Astrocyte of the hippocampus (primary cell): ENCODE measurements at places on chromosomes 3 and 15.

DNA sequence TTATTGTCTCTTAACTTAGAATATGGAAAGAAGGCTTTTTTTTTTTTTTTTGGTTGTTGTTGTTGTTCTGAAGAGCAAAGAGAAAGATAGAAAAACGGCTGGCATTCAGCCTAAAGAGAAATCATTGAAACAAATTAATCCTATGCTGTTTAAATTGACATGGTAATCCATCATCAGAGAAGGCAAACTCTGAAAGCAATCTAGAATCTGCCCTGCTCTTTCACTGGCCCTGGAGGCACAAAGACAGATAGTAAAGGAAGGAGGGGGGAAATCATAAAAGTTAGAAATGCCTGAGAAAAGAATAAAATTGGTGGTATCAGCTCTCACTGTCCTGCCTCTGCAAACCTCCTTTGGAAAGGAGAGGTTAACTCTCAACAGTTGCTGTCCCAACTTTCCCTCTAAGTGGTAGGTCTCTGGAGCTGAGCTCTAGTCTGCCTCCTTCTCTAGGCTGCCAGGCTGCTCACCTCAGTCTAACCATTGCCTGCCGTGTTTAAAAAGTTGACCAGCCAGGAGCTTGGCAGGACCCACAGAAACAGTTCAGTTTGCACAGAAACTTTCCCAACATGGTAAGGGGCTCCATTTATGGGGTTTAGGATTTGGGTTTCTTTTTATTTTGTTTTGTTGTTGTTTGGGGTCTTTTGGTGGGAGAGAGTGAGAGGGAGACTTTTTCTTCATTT lies 13.4 kb upstream of the NR2F2 start:
- no peak for DNase-seq

DNA sequence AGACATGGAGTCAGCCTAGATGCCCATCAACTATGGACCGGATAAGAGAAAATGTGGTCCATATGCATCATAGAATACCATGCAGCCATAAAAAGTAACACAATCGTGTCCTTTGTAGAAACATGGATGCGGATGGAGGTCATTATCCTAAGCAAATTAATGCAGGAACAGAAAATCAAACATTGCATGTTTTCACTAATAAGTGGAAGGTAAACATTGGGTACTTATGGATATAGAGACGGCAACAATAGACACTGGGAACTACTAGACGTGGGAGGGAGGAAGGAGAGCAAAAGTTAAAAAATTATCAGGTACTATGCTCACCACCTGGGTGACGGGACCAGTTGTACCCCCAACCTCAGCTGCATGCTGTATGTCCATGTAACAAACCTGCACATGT lies 2.5 kb downstream of the PLD1 start:
- DNase-seq = no peak

DNA sequence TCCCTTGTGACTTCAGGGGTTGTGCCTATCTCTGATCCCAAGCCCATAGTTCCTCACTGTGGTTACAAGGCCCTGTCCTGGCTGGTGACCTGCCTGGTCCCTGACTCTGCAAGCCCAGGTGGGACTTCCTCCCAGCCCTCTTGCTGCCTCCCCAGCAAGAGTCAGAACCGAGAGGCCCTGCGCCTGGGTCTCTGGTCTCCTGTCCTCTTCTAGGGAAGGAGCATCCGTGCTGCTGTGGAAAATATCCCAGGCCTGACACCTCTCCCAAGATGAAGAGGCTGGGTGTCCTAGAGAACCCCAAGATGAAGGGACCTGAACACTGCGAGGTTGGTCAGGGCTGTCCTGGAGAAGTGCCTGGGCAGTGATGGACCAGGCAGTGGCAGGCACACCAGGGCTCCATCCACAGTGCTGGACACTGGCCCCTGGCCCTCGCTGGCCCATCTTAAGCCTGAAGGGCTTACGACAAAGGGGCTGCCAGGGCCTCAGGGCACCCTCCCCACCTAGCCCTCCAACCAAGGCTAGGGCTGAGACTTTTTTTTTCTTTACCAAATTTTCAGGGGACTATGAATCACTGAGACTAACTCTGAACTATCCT lies 32.7 kb downstream of the PTH1R start:
- no peak for DNase-seq

DNA sequence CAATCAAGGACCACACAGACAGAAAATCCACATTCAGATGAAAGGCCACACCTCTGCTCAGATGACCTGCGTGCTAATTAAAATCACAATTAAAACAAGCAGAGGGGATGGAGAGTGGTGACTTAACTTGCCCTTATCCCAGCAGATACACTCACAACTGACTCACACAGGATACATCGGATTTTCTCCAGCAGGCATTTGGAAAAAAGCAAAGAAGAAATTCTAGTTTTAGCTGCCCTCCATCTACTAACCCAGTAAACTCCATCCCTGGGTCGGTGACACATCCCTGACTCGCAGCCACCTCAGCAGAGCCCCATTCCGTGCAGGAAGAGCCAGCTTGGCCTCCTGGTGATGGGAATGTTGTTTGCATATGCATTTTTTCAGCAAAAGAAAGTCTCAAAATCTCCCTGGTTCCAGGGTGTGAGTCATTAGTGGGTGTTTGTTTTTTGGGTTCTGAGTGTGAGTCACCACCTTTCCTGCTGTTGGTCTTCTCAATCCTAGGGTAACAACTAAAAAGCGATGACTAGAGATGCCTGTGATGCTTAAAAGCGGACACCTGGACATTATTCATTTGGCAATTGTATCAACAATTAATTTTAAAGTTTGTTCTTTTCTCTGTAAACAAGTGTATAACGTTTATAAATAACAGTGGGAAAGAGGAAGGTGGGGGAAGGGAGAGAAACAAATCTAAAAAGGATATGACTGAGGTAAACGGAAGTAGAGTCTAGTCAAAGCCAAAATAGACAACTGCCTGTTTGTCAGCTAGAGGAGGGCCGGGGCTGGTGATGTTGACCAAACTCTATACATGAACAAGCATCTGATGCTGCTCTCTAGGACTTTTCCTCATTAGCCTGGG lies 49.8 kb upstream of the SLC4A7 start:
- peak; percentile 98 for DNase-seq

- peak; percentile 61 for DNase-seq
These were observed 155.6 kb upstream of the SLC2A2 start for GRCh38 chr3:171181907-171182690.

GRCh38 chr3:40780291-40780924 lies 255.6 kb downstream of the ZNF621 start:
- DNase-seq = peak; percentile 78

DNA sequence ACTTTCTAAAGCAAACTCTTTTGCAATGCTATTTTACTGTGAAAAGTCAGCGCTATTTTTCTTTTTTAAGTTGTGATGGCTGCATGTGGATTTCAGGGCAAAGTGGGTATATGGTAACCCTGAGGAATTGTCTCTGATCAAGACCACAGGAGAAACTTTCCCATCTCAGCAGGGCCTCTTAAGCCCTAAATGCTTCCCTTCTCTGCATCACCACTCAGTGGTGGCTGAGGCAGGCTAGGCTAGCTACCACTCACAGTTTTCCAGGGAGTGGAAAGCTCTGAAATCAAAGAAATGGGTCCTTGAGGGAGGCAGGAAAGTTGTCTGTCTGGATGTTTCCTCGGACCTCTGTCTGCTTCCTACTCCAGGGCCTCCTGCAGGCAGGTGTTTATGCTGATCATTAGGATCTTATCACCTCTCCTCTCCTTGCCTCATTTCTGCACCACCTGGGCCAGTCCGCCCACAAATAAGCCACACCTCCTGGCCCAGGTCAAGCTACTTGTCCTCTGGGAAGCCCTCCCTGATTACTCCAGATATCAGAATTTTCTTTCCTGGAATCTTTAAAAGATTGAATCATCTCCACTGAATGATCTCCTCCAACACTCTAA lies 37.0 kb downstream of the CEMIP start:
- DNase-seq = no peak

DNA sequence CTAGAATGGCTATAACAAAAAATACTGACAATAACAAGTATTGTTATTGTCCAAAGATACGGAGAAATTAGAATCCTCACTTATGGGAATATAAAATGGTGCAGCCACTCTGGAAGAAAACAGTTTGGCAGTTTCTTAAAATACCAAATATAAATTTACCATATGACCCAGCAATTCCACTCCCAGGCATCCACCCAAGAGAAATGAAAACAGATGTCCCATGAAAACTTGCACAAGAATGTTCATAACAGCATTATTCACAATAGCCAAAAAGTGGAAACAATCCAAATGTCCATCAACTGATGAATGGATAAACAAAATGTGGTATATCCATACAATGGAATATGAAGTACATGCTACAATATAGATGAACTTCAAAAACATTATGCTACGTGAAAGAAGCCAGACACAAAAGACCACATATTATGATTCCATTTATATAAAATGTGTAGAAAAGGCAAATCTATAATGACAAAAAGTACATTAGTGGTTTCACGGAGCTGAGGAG lies 9.4 kb downstream of the AAGAB start:
- no peak for DNase-seq

GRCh38 chr15:65338366-65338765 lies 33.9 kb downstream of the RNU5B-1 start:
- DNase-seq = no peak

DNA sequence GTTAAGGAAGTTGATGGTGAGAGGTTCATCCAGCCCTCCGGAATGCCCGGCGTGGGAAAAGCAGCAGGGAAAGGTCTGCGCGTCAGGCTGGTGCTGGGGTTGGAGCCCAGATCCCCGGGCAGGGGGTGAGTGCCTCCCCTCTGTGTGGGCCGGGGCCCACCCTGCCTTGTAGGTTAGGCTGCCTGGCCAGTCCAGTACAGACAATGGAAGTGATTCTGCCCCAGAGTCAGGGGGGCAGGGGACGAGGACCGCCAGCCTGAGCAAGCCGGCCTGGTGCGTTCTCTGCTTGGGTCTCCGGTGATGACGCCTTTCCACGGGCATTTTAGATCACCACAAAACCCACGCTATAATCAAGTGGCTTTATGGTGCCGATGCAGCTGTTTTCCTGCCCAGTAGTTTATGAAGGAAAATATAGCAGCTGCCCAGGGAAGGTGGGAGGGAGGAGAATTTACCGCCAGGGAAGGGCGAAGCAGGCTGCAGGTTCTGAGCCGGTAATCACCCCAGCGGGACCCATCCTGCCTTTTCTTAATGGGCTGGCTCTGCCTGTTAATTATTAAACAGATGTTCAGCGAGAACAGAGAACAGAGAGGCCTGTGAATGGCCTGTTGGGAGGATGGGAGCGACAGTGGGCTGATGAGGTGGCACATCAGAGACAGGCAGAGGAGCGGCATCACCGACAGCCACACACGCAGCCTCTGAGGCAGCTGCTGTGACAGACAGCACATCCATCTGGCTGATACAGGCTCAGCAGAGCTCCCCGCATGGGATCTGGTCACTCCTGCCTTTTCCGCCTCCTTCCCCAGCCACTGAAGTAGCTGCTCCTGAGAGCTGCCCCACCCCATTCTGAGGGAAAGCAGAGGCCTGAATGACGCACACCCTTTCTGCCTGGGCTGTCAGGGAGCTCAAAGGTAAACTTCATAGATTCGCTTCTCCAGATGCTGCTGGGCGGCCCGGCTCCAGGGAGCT lies 35.2 kb downstream of the BDH1 start:
- peak; percentile 57 for DNase-seq

- no peak for DNase-seq
These were observed 51.3 kb downstream of the IMPG2 start for GRCh38 chr3:101268971-101269671.

DNA sequence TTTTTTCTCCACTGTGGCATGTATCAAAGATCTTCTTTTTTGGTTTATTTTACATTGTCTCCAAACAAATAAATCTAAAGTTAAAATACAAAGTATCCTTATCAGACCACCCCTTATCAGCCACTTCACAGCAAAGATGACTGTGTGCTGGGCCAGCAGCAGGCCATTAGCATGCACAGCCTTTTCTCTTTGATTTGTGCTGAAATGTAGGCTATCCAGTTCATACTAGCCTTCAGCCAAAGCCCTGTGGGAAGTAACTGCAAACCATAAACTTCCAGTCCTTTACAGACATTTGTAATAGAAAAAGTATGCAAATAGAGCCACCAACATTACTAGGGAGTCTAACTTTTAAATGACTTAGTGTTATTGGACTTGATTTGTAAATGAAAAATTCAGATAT lies 816.3 kb downstream of the FHIT start:
- DNase-seq = peak; percentile 33

DNA sequence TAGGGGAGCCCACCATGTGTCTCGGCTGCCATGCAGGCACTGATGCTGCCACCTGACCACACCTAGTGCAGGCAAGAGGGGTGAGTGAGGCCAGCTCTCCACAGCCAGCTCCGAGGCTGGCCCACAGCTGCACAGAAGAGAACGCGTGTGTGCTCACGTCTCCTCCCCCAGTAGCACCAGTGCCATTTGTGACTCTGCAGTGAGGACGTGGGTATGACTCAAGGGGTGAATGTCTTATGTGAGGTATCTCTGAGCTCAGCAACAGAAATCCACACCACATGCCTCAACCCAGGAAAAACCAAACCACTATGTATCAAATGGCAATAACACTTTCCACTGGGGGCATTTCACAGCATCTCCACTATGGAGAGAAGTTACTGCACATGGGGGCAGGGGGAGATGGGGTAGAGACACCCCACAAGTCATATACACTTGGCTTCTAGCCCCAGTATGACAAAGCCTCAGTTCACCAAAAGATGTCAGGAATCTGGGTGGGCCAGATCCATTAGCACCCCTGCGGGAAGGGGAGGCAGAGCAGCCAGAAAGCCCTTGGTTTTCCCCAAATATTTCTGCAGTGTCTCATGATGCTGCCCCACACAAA lies 87.6 kb downstream of the LRIG1 start:
- peak; percentile 78 for DNase-seq

DNA sequence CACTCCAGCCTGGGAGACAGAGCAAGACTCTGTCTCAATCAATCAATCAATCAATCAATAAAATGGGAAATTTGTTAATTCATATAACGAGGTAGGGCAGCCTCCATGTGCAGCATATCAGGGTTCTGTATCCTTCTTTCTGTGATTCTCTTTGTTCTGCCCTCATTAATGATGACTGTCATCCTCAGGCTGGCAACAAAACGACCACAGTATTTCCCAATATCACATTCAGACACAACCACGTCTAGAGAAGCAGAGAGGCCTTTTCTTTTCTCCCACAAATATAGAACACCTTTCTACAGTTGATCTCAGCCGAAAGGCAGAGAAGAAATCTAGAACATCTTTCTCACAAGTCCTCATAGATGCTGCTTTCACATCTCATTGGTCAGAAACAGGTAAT lies 11.2 kb downstream of the CEP19 start:
- DNase-seq = no peak

- peak; percentile 87 for DNase-seq
These were observed at the start of gene PLCH1 for GRCh38 chr3:155744626-155745324. TSS of gene PLCH1 (minus strand) at chr3:155745071. CDS start at chr3:155704224, 40,847 bp downstream.

GRCh38 chr3:107942244-107942643 lies 148.6 kb downstream of the CD47 start:
- no peak for DNase-seq

DNA sequence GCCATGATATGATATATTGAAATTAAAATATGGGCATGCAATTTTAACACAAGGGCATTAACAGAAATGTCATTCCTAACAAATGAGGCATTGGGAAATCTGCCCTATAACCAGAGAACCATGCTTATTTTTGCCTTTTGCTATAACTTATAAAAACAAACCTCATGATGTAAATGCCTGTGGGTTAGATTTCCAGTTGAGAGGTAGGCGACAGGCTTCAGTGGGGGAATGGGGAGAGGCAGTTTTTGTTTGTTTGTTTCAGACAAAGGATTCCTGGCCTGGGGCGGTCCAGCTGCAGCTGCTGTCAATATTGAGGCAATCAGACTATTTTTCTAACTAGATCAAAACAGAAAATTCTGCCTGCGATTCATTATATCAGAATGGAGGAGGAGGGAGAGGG lies 490.4 kb upstream of the CFAP20DC start:
- DNase-seq = peak; percentile 70

GRCh38 chr15:25844076-25844475 lies 19.1 kb downstream of the ATP10A start:
- DNase-seq = no peak
